ENCODE measurements at places on chromosomes 7 and 10.

- DNase-seq = no peak
Observed at GRCh38 chr7:32115831-32116230, 45.6 kb upstream of the PDE1C start.

GRCh38 chr10:6743291-6743849 lies 163.3 kb upstream of the PRKCQ start:
- DNase-seq = no peak

GRCh38 chr10:89134963-89135362 lies 72.2 kb downstream of the CH25H start:
- DNase-seq = no peak

- DNase-seq = no peak
Observed at GRCh38 chr10:124032971-124033886, 60.2 kb downstream of the CHST15 start.

- DNase-seq = no peak
Observed at GRCh38 chr7:121313793-121314676, 14.8 kb upstream of the WNT16 start.

GRCh38 chr7:104538152-104538551 lies 209.7 kb downstream of the LHFPL3 start:
- DNase-seq = no peak
